ENCODE measurements at places on chromosomes 3 and 15.

- DNase-seq = no peak
Observed at GRCh38 chr3:127250032-127250431, 37.8 kb downstream of the PRR20G start.

GRCh38 chr3:187694801-187695200 lies 7.6 kb downstream of the RTP2 start:
- no peak for DNase-seq

DNA sequence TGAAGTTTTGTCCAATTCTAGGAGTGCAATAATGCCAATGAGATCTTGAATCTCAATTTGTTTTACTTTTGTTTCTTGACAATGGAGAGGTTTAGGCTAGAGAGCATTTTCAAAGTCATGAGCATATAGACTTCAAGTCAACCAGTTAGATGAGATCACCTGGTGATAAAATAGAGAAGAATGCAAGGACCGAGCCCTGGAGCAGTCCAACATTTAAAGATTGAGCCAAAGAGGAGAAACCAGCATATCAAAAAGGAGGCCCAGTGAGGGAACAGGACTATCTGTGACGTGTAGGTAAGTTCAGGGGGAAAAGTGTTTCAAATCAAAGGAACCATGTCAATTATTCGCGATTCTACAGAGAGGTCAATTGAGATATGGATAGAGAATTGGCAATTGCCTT lies 1.7 kb upstream of the PIAS1 start:
- no peak for DNase-seq

GRCh38 chr3:79478620-79479019 lies 289.2 kb downstream of the ROBO1 start:
- no peak for DNase-seq

GRCh38 chr3:128322030-128323022 lies 144.4 kb downstream of the DNAJB8 start:
- DNase-seq = peak; percentile 65

GRCh38 chr3:129449279-129450115 lies 9.5 kb downstream of the IFT122 start:
- DNase-seq = no peak

DNA sequence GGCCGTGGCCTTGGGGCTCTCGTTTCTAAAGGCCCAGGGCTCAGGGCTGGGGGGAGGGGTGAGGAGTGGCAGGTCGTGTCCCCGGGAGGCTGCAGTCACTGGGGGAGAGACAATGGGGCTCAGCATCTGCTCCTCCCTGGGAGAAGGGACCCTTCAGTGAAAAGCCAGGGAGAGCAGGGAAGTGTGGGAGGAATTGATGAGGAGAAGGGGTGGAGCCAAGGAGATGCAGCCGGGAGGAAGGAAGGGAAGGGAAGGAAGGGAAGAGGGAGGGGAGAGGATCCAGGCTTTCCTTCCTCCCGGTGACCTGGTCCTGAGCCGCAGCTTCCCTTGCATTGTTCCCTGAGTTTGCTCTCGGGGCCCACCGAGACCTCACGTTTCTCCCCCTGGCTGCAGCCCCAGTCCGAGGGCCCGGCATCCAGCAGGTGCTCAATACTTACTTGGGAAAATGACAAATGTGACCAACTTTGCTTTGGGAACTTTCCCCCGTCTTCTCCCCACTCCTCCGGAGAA lies 1.4 kb upstream of the ZNF710 start:
- no peak for DNase-seq

DNA sequence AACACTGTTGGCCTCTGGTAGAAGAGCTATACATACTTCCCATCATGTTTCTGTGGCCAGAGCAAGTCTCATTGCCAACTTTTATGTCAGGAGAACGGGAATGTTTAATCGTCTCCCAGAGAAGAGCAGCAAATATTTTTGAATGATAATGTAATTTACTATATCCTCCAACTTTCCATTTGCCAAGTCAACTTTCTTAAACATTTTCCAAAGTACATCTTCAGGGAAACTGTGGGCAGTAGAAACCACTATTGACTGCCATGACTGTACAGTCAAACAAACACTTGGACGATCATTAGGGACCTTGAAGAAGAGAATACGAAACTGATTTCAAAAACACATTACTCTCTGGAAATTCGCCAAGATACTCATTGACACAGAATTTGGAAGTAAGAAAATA lies 201.5 kb downstream of the GABRB3 start:
- no peak for DNase-seq

DNA sequence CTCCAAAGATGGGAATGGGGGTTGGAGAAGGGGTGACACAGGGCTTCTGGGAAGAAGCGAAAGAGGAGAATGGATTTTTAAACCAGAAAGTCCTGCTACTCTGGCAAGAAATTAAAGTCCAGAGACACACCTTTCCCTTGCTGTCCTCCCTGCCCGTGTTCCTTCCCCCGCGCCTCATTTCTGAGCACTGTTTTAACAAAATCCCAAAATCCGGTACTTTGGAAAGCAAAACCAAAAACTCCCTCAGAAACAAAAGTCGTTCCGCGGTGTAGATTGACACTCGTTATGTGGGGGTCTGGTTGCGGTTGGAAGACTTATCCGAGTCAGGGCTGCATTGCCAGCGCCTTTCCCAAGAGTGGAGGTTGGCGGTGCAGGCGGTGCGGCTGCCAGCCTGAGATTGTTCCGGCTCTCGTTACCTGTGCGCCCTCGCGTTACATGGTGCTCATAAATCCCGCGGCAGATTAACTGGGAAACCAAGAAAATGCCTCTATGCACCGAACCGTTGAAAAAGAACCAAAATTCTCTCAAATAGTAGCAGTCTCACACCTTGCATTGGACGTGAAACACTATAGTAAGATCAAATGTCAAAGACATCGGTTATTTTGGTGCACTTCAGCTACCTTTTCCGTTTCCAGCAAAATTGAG lies 217.7 kb downstream of the MEIS2 start:
- no peak for DNase-seq

- no peak for DNase-seq
Observed at GRCh38 chr15:81376231-81376630, 2.2 kb upstream of the TMC3 start.

- DNase-seq = no peak
Observed at GRCh38 chr3:99366663-99367429, 271.5 kb upstream of the COL8A1 start.

- no peak for DNase-seq
Observed at GRCh38 chr3:177906578-177907229, 629.5 kb upstream of the KCNMB2 start.

GRCh38 chr3:775178-775880 lies 317.5 kb upstream of the CNTN6 start:
- no peak for DNase-seq

- DNase-seq = no peak
Observed at GRCh38 chr3:192727032-192727847, at the start of gene FGF12. FGF12 (minus strand) TSS chr3:192727541.

- DNase-seq = peak; percentile 71
Observed at GRCh38 chr3:105369500-105370371, 3.0 kb downstream of the ALCAM start.

DNA sequence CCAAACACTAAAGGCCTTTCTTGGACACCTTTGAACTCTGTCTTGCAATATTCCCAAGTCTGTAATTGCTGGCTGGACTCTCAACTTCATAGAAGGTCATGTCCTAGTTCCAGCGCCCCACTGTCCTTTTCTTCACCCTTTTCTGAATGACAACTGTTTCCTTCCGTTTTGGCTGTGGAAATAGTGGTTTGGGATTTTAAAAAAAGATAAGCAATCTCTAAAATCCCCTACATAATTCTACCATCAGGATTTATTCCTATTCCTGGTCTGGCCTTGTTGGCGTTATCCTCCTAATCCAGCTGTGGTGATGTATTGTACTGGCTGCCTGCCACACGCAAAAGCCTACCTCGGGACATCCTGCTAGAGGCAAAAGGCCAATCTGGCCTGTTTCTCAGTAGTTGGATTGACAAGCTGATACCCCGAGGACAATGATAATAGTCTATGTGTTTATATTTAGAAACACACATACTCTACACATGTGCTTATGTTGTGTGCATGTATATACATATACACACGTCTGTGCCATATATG lies 440.3 kb upstream of the DPH6 start:
- DNase-seq = no peak

DNA sequence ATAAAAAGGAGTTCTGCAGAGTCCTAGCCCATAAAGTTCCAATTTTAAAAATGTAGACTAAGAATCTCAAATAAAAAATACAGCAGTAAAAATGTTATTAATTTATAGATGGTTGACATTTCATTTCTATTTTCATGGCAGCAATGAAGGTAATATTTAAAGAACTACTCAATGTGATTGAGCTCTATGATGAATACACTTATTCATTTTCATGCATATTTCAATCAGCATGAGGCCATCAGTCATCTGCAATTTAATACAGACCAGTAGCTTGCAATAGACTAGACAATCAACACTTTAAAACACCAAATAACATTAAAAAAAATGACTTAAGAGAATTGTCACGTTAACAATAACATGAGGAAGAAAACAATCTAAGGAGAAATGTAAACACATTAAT lies 1295.8 kb upstream of the ALCAM start:
- no peak for DNase-seq

- no peak for DNase-seq
Observed at GRCh38 chr3:180018543-180018942, 18.2 kb downstream of the PEX5L start.

- DNase-seq = no peak
Observed at GRCh38 chr3:50126287-50127211, 28.6 kb upstream of the SEMA3F start.

DNA sequence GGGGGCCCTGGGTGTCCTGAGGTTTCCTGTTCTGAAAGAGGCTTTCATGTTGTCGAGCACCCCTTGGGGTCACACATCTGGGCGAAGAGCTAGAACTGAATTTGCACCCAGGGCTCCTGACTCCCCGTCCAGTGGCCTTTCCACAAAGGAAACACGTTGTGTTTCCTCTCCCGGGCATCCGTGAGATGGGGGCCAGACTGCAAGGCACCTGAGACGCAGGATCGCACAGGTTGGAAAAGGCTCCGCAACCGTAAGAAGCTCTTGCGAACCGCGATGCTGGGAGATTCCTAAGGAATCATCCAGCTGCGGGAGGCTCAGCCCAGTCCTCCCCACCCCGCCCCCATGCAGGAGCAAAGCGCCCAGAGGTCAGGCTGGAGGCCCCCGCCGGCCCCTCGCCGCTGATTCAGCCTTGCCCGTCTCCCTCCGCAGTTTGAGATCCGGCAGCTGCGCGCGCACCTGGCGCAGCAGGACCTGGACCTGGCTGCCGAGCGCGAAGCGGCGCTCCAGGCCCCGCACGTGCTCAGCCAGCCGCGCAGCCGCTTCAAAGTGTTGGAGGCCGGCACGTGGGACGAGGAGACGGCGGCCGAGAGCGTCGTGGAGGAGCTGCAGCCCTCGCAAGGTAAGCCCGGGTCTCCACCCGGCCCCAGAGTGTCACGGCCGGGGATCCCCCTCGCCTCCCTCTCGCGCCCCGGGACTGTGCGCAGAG lies 119.6 kb downstream of the ETFA start:
- no peak for DNase-seq

DNA sequence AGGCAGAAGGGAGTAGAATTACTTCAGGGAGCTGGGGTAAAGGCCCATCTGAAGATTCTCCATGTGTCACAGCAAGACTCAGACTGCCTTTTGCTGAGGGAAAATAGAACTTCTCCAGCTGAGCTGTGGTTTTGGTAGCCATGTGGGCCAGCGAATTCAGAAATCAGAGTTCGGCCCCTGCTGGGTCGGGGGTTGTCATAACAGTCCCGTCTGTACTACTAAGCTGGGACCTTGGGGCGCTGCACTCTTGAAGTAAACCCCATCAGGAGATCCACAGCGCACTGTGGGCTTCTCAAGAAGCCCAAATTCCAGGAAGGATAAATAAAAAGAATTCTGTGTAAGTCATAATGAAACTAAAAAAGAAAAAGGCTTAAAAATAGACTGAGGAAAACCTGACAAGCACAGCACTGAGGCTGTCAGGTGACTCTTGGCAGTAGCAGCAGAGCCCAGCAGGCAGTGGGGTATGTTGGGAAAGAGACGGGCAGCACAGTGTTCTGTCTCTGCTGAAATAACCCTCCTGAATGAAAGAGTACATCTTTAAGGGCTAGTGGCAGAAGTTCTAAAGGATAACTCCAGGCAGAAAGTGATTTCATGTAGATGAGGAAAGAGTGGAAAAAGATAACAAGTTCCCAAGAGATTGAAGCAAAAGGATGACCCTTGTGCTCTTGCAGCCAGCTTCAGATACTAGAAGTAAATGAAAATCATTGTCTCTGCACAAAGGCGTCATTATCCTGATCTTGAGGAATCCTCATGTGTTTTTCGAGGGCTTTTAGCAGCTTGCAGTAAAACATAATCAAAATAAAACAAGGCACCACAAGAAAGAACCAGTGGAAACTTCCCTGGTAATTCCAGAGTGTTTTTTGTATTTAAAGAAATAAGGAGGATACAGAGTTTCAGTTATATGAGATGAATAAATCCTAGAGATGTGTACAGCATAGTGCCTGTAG lies 74.5 kb downstream of the RAB7A start:
- DNase-seq = peak; percentile 65

- DNase-seq = peak; percentile 10
Observed at GRCh38 chr3:146594843-146595482, 10.2 kb downstream of the PLSCR5 start.

GRCh38 chr15:68367226-68367625 lies 64.7 kb downstream of the ITGA11 start:
- DNase-seq = no peak

- no peak for DNase-seq
Observed at GRCh38 chr3:72855001-72855400, 6.8 kb upstream of the SHQ1 start.

- peak; percentile 93 for DNase-seq
Observed at GRCh38 chr15:64153480-64154367, 2.2 kb downstream of the SNX22 start.
